Amniotic stem cell (primary cell): ENCODE measurements at places on chromosomes 5 and 9.

- DNase-seq: no peak
These were observed 107.5 kb downstream of the ATP10B start for GRCh38 chr5:160744268-160745101.

DNA sequence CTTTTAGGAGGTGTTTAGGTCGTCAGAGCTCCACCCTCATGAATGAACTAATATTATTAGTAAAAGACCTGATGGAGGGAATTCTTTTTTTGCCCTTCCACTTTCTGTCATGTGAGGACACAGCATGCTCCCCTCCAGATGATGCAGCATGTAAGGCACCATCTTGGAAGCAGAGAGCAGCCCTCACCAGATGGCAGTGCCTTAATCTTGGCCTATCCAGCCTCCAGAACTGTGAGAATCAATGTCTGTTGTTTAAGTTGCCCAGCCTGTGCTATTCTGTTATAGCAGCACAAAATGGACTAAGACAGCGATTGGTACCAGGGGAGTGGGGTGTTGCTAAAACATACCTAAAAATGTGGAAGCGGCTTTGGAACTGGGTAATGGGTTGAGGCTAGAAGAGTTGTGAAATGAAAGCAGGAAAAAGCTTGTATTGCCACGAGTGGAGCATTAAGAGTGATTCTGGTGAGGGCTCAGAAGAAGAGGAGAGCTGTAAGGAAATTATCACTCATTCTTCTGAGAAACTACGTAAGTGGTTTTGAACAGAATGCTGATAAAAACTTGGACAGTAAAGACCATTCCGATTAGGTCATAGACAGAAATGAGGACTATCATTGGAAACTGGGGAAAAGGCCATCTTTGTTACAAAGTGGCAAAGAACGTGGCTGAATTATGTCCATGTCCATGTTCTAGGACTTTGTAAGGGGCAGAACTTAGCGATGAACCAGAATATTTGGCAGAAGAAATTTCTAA, 28.6 kb downstream of the PTPDC1 start:
- DNase-seq: no peak

DNA sequence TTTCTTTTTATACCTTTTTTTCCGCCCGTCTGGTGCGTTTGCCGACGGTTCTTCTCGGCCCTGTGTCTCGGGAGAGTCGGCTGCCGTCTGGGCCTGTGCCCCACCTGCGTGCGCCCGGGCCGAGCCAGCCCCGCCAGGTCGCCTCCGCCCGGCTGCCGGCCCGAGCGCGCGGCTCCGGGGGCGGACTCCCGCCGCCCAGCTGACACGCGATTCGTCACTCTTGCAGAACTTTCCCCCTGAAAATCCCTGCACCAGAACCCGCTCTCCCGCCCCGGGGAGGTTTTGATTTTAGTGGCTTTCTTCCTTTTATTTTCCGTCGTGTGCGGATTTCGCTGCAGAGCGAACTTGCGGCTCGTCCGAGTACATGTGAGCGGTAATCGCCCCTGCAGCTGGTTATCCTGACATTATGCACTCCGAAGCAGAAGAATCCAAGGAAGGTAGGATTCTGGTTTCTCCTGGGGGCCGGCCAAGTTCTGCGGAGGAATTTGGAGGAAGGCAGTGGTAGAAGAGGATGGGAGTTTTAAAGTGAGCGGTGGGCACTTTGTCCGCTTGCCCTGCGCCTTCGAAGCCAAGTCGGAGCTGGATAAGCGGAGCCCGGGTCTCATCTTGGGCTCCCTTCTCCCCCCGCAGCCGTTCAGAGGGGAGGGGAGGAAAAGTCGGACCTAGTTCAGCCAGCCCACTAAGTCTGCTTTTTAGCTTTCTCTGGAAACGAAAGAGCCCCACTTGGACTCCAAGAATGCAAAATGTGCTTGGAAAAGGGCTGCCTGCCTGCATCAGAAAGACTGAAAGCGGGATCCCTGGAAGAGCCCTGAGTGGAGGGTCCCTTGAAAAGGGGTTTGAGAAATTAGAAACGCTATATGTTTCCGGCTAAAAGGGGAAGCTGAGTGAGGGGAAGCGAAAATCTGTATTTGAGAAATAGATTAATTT, at the start of gene TNFAIP8:
Gene TNFAIP8, plus strand, starts transcription at position 335 of the 927 bp plus-strand sequence. Its CDS starts 72 bp downstream, at position 407.
- DNase-seq: peak; percentile 34

- no peak for DNase-seq
These were observed 205.8 kb downstream of the SEMA5A start for GRCh38 chr5:9340085-9340484.

DNA sequence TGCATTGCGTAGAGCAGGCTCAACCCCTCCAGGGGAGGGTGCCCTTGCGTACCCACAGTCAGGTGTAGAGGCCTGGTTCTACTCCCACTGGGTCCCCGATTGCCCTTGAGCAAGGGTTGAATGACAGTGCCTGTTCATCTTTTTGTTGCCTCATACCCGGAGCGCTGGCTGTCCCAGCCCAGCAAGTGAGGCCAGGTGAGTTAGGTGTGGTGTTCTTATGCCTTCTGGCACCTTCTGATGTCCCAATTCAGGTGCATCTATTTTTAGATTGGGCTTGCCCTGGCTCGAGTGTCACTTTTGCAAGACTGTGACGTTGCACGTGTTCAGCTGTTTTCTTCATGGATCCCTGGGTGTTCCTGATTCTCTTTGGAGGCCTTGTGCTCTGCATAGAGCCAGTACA, 257.8 kb downstream of the GOLPH3 start:
- no peak for DNase-seq

GRCh38 chr9:133995012-133995896, 3.1 kb upstream of the VAV2 start:
- DNase-seq: no peak

- DNase-seq: no peak
These were observed 62.9 kb downstream of the C9 start for GRCh38 chr5:39301406-39301805.

GRCh38 chr9:124593651-124594058, 86.5 kb upstream of the NR5A1 start:
- DNase-seq: no peak

DNA sequence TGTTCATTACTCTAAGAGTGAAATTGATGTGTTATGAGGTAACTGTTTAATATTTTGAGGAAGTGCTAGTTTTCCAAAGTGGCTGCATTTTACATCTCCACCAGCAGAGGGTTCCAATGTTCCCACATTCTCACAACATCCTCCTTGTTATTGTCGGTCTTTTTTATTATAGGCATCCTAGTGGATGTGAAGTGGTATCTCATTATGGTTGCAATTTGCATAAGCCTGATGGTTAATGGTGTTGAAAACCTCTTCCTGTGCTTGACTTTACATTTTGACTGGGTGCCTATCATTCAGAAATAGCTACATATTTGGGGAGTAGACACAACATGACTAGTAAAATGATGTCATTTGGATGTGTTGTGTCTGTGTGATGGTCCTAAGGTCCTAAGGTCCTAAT, 143.6 kb downstream of the MRPS30 start:
- no peak for DNase-seq

DNA sequence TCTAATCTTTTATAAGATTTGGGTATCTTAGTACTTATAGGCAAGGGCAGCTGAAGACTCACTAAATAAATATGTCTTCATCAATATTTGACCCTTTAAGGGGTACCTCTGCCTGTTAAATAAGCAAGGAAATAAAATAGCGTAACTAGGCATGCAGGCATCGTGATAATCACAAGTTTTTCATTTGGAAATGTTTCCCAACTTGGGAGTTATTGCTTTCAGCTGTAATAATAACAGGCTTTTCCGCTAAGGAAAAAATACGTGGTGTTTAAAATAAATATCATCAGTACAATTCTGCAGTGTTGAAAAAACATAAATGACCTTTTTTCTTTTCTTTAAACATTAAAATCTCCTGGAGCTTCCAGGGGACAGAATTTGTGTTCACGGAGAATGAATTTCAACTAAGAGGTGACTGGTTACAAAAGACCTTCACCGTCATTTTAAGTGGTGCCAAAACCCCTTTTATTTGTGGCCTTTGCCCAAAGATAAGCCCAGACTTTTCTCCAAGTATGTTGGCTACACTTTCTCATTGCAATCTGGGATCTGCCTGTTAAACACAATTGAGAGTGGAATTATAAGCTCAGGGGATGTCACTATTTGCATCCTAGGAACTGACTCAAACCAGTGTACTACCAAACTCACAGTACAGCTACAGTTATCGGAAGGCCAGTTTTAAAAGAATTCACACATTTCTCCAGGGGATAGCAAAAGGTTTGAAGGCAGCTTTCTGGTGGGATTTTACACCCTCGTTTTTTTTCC, 218.6 kb downstream of the FBXL7 start:
- DNase-seq: no peak

GRCh38 chr5:23014266-23014665, 161.1 kb upstream of the CDH12 start:
- DNase-seq: no peak

DNA sequence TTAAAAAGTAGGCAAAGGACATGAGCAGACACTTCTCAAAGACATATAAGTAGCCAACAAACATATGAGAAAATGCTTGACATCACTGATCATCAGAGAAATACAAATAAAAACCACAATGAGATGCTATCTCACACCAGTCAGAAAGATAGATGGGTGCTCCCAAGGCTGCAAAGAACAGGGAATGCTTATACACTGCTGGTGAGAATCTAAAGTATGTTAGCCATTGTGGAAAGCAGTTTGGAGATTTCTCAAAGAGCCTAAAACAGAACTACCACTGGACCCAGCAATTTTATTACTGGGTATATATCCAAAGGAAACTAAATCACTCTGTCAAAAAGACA, 154.2 kb downstream of the NDUFS4 start:
- no peak for DNase-seq

DNA sequence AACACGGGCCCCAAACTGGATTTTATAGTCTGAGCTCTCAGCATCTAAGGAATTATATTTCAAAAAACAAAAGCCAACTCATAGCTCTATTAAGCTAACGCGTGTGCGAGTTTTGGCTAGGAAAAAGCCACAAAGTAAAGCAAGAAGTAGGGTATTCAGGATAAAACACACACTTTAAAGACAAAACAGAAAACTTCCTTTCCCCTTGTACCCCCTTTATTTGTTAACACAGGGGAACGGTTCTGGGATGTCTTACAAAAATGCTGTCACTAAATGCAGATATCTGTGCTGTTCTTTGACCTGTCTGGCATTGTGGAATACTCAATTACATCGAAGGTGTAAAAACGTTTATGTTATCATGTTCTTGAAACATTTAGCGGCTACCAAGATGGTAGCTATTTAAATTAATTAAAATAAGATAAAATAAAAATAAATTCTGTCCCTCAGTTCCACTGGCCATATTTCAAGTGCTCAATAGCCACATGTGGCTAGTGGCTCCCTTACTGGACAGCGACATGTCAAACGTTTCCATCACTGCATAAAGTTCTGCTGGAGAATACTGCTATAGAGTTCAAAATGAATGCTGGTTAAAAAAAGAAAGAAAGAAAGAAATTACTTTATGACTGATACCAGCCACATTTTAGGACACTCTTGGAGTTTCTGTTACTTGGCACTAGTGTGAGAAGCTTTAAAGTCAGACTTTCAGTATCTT, 7.2 kb upstream of the MEF2C start:
- no peak for DNase-seq

GRCh38 chr5:34562791-34563190, 93.3 kb upstream of the RAI14 start:
- DNase-seq: no peak

DNA sequence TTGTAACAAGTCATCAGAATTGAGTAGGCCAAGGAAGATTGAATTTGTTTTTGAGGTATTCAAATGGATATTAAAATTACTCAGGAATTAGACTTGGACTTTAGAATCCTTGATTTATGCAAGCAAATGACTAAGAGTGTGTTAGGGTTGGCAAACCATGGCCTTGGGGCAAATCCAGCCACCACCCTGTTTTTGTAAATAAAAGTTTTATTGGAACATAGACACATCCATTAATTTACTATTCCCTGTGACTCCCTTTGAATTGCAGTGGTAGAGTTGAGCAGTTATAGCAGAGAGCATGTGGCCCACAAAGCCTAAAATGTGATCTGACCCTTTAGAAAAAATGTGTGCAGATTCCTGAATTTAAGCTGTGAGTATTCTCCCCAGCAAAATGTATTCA, 115.6 kb downstream of the WDR70 start:
- no peak for DNase-seq

GRCh38 chr9:93301291-93301811, 117.4 kb downstream of the WNK2 start:
- DNase-seq: no peak

GRCh38 chr9:123941524-123942070, 11.7 kb upstream of the DENND1A start:
- DNase-seq: no peak

DNA sequence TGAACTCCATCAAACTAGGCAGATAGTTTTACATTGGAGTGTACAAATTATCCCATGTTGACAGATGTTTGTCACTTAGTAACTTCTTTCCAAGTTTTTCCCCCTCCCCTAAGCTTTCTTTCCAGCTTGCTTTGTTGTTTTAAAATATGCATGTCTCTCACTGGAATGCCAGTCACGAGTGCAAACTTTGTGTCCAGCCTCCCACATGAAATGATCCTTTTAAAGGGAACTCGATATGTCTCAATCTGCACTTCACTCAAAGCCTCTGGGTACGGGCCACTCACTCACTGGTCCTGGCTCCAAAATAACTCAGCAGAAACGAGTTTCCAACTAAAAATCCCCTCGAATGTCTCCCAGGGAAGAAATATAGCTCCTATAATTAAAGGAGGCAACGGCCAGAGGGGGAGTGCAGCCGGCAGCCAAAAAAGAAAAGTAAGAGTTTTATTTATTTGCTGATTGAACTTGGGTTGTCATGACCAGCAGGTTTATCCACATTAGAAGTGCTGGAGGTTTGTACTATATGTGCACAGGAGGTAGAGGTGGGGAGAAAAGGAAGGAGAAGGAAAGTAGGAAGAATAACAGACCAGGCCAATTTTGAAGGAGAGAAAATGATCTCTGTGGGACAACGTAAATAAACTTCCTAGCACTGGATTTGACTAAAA, 17.5 kb downstream of the NR2F1 start:
- no peak for DNase-seq

- peak; percentile 20 for DNase-seq
These were observed 5.4 kb downstream of the SRFBP1 start for GRCh38 chr5:121967187-121967586.

DNA sequence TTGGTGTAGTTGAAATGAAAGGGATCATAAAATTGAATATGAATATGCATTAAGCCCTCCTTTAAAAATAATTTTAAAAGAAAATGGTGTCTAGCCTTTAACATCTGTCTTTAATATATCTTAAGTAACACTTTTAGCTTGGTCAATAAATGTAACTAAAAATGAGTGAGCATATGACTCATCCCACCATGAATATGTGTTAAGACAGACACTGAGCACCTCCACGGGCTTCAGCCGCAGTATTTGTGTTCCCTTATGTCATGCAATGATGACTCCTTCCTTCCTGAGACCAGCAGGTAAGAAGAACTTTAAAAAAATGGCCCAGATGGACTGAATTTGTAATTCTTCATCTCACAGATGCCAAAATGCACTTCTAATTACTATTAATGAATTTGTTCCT, 563.2 kb downstream of the NR2F1-AS1 start:
- DNase-seq: peak; percentile 11

GRCh38 chr9:134495881-134496412, 145.7 kb upstream of the COL5A1 start:
- no peak for DNase-seq

DNA sequence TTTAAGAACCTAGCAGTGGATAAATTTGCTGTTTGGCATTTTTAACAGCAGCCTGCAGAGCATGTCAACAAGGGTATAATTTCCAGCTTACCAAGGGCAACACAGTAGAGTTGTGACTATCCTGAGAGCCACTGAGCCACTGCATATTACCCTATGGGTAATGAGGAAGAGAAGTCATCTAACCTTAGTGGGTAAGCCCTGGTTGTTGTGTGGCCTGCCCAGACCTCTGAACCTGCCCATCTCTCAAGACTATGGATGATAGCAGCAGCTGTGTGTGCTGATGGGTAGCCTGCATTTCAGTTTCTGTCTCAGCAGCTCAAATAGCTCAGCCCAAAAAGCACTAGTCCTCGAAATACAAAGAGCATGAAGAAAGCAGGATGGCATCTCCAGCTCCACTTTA, 56.1 kb upstream of the PIP5K1B start:
- no peak for DNase-seq
